Right renal pelvis (tissue), 4 donors: ENCODE measurements at places on chromosomes 7 and 10. TPM values are rescaled to one million over a fixed set of nuclear protein-coding genes. Genes with fewer than 3 reads are reported as not detected.

- DNase-seq = no peak
These were observed 9.7 kb upstream of the MACC1 start for GRCh38 chr7:20226860-20227259.

DNA sequence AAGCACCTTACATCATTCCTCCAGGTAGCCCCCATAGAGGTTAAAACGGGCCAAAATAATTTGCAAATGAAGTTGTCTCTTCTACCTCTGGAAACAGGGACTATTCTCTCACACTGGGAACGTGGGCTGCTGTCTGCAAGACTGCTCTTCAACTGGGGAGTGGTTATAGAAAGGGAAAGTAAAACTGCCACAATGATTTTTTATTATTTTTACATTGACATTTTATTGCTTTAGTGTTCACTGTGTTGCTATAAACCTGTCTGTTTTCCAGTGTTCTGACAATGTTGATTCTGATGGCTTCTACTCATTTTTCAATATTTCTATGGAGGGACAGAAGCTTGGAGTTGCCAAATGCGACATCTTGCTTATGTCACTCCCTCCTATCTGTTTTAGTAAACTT is 115.1 kb upstream of the ANTXRL start:
- DNase-seq = no peak

- no peak for DNase-seq
These were observed 28.8 kb downstream of the STN1 start for GRCh38 chr10:103889121-103889720.

DNA sequence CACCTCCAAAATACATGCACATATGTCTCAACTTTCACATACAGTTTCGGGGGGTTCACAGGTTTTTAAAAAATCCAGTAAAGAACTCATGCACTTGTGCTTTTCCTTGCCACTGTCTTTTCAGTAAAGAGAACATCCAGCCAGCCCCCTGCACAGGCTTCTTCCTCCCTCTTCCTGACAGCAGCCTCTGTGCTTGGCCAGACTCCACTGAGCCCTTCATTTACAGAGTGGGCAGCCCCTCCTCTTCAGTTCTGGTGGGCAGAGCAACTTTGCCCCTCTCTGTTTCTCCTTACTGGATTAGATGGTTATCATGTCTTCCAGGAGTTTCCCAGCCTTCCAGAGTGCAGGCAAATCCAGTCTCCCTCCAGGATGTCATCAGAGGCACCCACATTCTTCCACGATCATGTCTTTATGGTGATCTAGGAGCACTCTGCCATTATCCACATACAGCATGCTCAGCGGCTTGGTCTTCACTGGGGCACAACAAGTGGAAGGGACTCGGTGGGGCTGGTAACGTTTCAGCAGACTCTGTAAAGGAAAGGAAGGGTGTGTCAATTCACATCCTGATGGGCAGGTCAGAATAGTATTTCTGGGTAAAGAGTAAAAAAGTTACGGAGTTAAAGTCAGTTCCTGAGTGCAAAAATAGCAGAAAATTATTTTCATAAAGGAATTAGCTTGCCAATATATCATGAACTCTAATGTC is 8.8 kb downstream of the NODAL start:
- no peak for DNase-seq

DNA sequence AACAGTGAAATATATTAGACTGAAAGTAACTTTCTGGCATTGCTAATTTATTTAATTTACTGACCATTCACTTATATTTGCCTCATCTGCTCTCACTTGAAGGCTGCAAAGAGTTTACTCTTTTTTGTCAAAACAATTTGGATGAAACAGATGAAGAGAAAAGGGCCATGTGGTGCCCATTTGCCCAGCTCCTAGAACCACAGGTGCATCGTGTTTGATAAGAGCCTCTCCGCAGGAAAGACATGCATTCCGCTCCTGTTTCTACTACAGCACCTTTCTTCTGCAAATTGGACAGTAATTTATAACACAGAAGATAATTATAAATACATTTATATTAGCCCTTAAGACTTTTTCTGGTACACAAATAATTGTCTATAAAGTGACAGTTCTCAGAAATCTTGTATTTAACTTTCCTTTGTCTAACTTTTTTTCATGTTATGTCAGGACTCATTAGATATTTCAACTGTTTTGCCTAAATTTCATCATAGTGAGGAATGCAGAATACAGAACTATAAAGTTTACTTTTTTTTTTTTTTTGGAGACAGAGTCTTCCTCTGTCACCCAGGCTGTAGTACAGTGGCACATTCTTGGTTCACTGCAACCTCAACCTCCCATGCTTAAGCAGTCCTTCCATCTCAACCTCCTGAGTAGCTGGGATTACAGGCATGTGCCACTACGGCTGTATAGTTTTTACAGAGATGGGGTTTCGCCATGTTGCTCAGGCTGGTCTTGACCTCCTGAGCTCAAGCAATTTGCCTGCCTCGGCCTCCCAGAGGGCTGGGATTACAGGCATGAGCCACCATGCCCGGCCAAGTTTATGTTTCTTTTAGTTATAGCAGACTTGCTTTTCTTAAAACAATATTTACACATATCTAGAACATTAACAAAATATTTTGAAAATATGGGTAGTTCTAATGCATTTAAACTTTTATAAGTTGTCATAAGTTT is 869 bp downstream of the LAMB4 start:
- DNase-seq = no peak

- DNase-seq = no peak
These were observed 174.1 kb upstream of the TNRC18 start for GRCh38 chr7:5597772-5598171.

GRCh38 chr7:2734751-2735571 is 47.0 kb downstream of the AMZ1 start:
- no peak for DNase-seq

DNA sequence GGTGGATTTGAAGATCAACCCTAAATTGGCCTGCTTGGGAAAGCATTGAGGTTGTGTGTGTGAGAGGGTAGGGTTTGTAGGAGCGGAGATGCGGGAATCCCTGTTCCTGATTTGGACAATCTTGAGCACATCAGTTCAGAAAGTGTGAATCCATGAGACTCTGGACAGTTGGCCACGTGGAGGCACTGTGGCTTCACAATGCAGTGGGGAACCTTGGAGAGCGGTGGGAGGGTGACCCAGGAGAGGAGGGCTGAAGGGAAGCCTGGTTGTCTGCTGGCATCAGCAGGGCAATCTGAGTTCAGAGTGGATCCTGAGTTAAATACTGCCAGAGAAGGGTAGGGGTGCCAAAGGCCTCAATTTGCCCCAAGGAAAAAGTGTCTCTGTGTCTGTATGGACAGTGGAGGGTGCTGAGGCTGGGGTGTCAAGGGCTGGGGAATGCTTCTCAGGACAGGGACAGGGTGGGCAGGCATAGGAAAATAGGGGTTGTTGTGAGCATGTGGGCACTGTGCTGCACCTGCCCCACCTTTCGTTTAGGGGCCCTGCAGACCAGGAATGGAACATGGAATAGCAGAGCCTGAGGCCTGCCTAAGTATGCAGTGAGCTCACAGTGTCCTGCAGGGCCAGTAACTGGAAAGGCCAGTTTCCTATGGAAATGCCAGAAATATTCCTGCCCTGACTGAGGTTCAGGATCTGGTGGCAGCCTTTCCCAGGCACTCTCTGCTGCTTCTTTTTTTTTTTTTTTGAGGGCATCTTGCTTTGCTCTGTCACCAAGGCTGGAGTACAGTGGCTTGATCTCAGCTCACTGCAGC is 162.9 kb upstream of the PRSS58 start:
- DNase-seq = no peak

- no peak for DNase-seq
These were observed 47.9 kb downstream of the PIP4K2A start for GRCh38 chr10:22666287-22667092.

DNA sequence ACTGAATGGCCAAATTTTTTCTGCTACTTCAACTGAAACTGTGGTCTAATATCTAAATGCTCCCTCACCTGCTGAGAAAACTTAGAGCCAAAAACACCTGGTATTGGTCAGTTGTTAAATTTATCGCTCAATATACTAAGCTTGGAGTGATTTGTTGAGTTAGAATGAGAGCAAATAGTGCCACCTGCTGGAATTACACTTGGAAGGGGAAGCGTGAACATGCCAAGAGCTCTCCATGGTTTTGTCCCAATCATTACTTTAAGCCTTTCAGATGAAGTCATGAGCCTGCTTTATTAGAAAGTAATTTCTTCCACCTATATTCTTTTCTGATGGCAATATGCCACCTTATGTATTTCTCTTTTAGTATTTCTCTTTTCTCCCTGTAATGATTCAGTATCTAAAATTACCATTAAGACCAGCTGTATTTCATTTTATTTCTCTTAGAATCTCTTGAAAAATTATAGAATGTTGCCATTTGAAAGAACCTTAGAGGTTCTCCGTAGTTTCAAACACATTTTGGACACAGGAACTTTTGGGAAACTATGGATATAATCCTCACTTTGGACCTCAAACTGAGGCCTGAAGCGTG is 447.8 kb upstream of the C7orf33 start:
- peak; percentile 55 for DNase-seq

DNA sequence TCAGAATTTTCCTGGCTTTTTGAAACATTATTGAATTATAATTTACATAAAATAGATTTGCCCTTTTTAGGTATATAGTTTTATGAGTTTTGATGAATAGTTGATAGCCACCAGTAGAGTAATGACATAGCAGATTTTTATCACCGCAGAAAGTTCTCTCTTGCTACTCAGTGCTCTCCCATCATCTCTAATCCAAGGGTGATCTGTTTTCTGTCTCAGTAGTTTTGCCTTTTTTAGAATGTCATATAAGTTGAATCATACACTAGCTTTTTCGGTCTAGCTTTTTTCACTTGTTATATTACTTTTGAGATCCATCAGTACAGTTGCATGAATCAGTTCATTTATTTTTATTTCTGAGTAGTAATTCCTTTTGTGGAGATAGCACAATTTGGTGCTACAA is 17.9 kb downstream of the RSBN1L start:
- no peak for DNase-seq

GRCh38 chr10:124728830-124729661 is 15.1 kb downstream of the FAM53B start:
- no peak for DNase-seq

DNA sequence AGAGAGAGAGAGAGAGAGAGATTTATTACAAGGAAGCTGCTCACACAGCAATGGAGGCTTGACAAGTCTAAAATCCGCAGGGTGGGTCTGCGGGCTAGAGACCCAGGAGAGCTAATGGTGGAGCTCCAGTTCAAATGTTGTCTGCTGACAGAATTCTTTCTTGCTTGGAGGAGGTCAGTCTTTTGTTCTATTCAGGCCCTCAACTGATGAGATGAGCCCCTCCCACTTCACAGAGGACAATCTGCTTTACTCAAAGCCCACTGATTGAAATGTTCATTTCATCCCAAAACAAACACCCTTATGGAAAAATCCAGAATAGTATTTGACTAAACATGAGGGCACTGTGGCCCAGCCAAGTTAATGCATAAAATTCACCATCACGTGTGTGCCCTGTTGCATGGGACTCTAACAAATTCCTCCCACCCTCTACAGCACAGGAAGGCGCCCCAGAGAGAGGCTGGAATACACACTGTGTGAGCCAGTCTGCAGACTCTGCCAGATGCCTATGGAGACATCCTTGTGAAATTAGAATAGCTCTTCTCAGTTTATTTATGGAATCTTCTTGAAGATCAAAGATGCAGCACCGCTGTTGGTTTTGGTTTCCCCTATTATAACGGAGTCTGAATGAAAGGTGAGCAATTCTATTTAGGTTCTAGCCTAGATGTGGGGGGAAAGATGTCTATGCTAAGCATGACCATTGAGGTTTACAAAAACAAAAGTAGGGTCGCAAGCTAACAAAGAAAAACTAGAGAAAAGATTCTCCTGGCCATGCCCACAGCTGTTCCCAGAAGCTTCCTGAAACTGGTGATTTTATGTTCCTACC is 123.0 kb upstream of the SFMBT2 start:
- DNase-seq = no peak

DNA sequence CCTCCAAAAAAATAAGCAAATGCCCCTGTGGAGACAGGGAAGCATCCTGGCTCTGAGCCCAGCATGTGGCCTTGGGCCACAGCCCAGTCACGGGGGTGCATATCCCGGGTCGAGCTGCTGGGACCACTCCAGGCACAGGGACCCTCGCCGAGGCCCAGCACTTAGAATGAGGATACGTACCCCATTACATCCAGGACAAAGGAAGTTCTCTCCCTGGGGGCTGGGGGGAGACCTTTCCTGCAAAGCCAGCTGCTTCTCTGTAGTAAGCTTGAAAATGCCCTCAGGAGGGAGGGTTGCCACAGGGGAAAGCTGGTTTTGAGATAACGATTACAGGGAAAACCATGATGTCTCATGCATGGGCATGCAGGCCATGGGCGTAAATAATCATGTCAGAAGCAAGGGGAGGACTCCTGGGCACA is 75.5 kb downstream of the HIPK2 start:
- DNase-seq = no peak

DNA sequence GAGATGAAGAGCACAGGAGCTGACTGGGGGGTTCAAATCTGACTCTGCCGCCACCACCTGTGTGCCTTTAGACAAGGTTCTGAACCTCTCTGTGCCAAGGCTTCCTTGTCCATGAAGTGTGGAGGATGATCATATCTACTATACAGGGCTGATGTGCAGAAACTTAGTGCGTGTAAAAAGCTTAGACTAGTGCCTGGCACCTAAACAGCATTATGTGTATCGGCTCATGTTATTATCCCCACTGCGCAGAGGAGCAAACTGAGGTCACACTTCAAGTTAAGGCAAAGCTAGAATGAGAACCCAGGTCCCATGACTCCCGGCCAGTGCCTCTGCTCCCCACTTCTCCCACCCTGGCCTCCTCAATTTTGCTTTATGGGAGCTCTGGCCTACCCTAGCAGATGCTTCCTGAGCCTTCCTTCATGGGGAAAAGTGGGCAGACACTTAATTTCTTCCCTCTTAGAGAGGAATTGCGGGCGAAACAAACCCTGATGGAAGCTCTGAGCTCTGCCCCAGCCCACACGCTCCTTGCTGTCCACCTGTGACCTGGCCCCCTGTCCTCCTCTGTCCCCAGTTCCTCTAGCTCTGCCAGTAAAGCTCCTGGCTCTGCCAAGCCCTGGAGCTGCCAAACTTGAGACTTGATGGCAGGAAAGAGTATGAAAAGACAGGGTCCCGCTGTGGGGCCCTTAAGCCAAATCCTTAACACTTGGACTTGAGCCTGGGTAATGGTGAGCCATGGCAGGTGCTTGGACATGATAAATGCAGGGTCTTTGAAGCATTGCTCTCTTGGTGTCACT is 71.0 kb downstream of the CDH23 start:
- DNase-seq = no peak

DNA sequence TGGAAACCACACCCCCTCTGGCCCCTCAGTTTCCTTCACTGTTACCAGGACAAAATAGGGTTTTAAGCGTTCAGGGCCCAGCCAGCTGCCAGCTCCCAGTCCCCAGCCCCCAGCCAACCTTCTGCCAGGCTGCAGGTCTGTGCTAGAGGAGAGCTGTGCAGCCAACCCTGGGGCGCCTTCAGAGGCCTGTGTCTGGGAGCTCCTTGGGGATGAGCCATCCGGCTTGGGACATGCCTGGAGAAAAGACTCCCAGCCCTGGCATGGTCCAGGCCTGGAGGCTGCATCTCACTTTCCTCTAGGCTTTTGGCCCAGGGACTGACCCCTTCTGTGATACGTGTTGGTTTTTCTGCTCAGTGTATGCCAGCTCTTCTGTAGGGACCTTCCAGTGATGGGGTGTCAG is 487.6 kb upstream of the MGMT start:
- DNase-seq = no peak

GRCh38 chr10:11441151-11441535 is 170.3 kb downstream of the USP6NL start:
- no peak for DNase-seq

The FBH1 gene
- polyA plus RNA-seq = 71.6 TPM

The DEPP1 gene
- 8.6 TPM for polyA plus RNA-seq

The SSC4D gene
- 4.3 TPM for polyA plus RNA-seq

The XRCC2 gene
- polyA plus RNA-seq = 7.4 TPM

The IKZF1 gene
- 1.3 TPM for polyA plus RNA-seq

The LRRD1 gene
- 0.60 TPM for polyA plus RNA-seq

The C10orf143 gene
- 5.8 TPM for polyA plus RNA-seq

The RAB19 gene
- polyA plus RNA-seq = 3.1 TPM

The TSPAN33 gene
- polyA plus RNA-seq = 69.6 TPM
